CD4-positive, CD25-positive, alpha-beta regulatory T cell (primary cell): ENCODE measurements at places on chromosomes 2 and 18. TPM values are rescaled to one million over a fixed set of nuclear protein-coding genes. Genes with fewer than 3 reads are reported as not detected.

Gene CDC42EP3
- total RNA-seq: 36.4 TPM

Gene MGAT4A
- 105 TPM for total RNA-seq

Gene GPR55
- total RNA-seq: 24.4 TPM

Gene C2orf74
- total RNA-seq: 7.6 TPM

- no peak overlapping the region for H3K27ac ChIP-seq
- H3K36me3 ChIP-seq: no peaks in the 10 kb centered on the region
- peaks cover 8% of the 10 kb centered on the region for H3K27me3 ChIP-seq
- H3K4me1 ChIP-seq: no peaks in the 10 kb centered on the region
- DNase-seq: no peak
- H3K4me3 ChIP-seq: no peak overlapping the region
These were observed 120.2 kb downstream of the CD8B2 start for GRCh38 chr2:106607371-106607770.

- H3K27me3 ChIP-seq: no peaks in the 10 kb centered on the region
- peaks cover 11% of the 10 kb centered on the region for H3K4me1 ChIP-seq
- no peaks in the 10 kb centered on the region for H3K36me3 ChIP-seq
These were observed 20.1 kb downstream of the RRM2 start for GRCh38 chr2:10142640-10142965.

- peaks cover 48% of the 10 kb centered on the region for H3K4me1 ChIP-seq
- H3K36me3 ChIP-seq: no peaks in the 10 kb centered on the region
- no peaks in the 10 kb centered on the region for H3K27me3 ChIP-seq
- H3K27ac ChIP-seq: no peak overlapping the region
These were observed 5.9 kb upstream of the TMSB10 start for GRCh38 chr2:84899304-84900204.

- DNase-seq: no peak
- H3K36me3 ChIP-seq: no peaks in the 10 kb centered on the region
- no peak overlapping the region for H3K27ac ChIP-seq
- no peaks in the 10 kb centered on the region for H3K4me1 ChIP-seq
These were observed 324.0 kb downstream of the IRS1 start for GRCh38 chr2:226475650-226476049.

- no peak overlapping the region for H3K4me3 ChIP-seq
- H3K36me3 ChIP-seq: no peaks in the 10 kb centered on the region
These were observed 4.1 kb downstream of the MYCN start for GRCh38 chr2:15944325-15945017.

- no peaks in the 10 kb centered on the region for H3K27me3 ChIP-seq
- no peaks in the 10 kb centered on the region for H3K36me3 ChIP-seq
- H3K27ac ChIP-seq: no peak overlapping the region
- no peak overlapping the region for H3K4me3 ChIP-seq
- DNase-seq: no peak
These were observed 64.8 kb downstream of the SMAD7 start for GRCh38 chr18:48885924-48886400.

GRCh38 chr2:229270551-229271410, at the start of gene PID1:
PID1 (minus strand) TSS chr2:229271287; CDS start chr2:229271043, 244 bp downstream.
- H3K27me3 ChIP-seq: no peaks in the 10 kb centered on the region
- no peaks in the 10 kb centered on the region for H3K4me1 ChIP-seq
- no peaks in the 10 kb centered on the region for H3K36me3 ChIP-seq
- H3K27ac ChIP-seq: no peak within 1 kb of the TSS

DNA sequence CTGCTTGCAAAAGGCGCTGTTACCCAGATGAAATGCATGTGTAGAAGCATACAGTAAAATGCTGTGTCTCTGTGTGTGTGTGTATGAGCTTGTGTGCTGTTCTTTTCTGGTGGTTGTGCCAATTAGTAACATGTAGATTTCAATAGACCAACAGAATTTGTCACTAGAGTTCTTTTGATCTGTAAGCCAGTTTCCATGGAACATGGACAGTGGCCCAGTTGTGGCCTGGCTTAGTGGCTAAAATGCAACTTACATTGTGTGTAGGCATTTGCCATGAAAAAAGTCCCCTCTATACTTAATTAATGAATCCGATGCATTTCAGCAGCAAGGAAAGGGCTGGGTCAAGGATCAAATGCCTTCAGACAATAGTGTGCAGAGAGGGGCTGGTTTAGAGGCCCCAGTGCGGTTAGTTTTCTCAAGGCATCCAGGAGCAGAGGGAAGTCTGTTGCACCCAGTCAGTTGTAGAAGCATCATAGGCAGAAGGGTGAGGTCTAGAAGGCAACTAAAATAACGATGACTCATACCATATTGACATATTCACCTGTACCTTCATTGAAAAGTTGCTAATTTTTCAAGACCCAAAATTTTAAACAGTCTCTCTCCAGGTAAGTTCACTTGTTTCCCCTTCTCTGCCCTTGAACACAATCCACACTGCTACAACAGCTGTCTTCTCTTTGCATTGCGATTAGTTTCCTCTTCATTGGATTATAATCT, 366.9 kb upstream of the SPRED2 start:
- H3K4me3 ChIP-seq: no peak overlapping the region
- H3K36me3 ChIP-seq: no peaks in the 10 kb centered on the region
- DNase-seq: no peak
- H3K4me1 ChIP-seq: no peaks in the 10 kb centered on the region
